ENCODE measurements at places on chromosomes 1 and 21. TPM values are rescaled to one million over a fixed set of nuclear protein-coding genes. Genes with fewer than 3 reads are reported as not detected.

Gene NCMAP
- total RNA-seq: 0.88 TPM

Gene ECM1
- 14.0 TPM for total RNA-seq

Gene OR2M3
- total RNA-seq: not detected

Gene ZBTB8A
- 2.6 TPM for total RNA-seq

Gene NBPF12
- total RNA-seq: 13.5 TPM

Gene WNT9A
- total RNA-seq: 0.11 TPM

Gene FNDC5
- total RNA-seq: 4.5 TPM

DNA sequence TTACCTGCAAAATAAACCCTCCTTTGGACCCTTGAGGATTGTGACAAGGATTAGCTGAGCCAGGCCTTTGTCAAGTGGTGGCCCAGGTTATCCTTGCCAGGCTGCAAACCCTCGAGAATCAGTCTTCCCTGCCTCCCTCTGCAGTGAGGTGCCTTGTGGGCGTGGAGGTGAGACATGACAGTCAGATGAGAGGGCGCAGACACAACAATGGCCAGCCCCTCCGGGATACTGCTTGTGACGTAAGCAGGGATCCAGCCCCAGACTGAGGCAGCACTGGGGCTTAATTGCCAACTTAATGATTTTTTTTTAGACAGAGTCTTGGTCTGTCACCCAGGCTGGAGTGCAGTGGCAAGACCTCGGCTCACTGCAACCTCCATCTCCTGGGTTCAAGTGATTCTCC is 104.6 kb downstream of the LAMC2 start:
- no peak for DNase-seq

GRCh38 chr1:201176940-201177339 is 13.7 kb upstream of the IGFN1 start:
- DNase-seq: no peak

DNA sequence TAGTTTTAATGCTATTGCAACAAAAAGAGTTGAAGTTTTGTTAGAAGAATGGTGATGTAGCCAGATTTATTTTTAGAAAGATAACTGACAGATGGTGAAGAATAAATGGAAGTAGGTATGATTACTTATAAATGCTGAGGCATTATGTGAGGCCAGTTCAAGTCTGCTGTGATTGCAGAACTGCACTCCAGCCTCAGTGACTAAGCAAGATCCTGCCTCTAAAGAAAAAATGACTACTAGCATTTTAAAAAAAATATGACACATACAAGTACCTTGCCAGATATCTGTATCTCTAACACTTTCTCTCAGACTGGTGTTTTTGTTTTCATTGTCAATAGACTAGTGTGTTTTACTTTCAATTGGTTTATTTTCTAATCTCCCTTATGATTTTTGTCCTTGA is 1242.4 kb upstream of the ADGRL4 start:
- DNase-seq: no peak

DNA sequence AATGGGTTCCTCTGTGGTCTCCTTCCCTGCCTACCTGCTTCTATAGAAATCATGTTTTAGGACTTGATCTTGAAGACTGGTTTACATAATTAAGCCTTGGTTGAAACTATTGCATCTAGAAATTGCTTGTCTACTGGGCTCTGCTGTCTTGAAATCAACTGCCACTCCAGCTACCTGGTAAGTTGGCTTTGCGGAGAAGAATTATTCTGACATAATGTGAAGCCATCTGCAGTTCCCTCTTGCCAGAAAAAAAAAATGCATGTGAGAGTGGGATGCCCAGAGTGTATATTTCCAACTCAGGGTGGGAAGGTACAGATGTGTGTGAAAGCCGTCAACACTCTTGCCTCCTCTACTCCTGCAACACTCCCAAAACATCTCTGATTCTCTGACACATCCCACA is 27.2 kb downstream of the C8B start:
- no peak for DNase-seq

- DNase-seq: no peak
These were observed 74.3 kb upstream of the FAM3B start for GRCh38 chr21:41242238-41242829.

- DNase-seq: no peak
These were observed 171.1 kb downstream of the PIGK start for GRCh38 chr1:77047978-77048614.

GRCh38 chr1:194503209-194503608 is 1316.8 kb upstream of the B3GALT2 start:
- DNase-seq: no peak

Measured in right lobe of liver (tissue), 6 donors.